ENCODE measurements at places on chromosomes 5 and 9.

GRCh38 chr5:32297181-32298058 is 15.3 kb downstream of the MTMR12 start:
- DNase-seq, result no peak

DNA sequence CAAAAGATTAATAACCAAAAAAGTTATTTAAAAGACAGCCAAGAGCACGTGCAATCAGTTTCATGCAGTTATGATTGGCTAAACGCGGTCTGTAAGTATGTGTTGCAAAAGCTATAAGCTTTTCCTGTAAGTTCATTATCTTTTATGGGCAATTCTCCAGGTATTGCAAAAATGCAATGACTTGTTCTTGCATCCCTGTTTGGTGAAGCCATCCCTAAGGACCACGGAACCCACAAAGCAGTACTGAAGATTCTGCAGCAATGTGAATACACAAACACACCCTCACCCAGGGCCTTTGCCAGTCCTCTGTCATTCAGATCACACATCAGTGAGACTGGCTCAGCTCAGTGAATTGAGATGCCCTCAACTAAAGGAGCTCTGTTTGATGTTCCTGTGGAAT is 11.4 kb downstream of the GCNT4 start:
- no peak for DNase-seq

- no peak for DNase-seq
Observed at GRCh38 chr9:136532799-136533774, 12.8 kb downstream of the NOTCH1 start.

GRCh38 chr5:132431632-132432031 is 58.9 kb downstream of the IRF1 start:
- DNase-seq, result no peak

- DNase-seq, result no peak
Observed at GRCh38 chr5:54722846-54723433, 205.4 kb downstream of the SNX18 start.

DNA sequence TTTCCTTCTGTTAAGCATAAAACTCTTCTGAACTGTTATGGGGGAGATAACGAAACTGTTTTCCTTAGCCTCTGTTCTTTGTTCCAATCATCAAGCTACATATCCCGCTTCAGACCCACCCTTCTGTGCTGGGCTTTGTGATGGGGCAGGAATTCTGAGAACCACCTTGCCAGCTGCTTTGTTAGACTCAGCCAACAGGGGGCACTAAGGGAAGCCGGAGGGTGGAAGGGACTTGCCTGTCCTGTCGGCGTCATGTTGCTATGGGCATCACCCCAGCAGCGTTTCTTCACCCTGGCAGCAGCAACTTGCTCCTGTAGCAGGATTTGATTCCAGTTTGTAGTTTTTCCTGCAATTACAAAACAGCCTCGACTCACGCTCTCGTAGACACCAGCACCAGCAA is 169.1 kb downstream of the CAAP1 start:
- peak; percentile 1 for DNase-seq

GRCh38 chr5:126849101-126849678 is 72.3 kb downstream of the LMNB1 start:
- no peak for DNase-seq

DNA sequence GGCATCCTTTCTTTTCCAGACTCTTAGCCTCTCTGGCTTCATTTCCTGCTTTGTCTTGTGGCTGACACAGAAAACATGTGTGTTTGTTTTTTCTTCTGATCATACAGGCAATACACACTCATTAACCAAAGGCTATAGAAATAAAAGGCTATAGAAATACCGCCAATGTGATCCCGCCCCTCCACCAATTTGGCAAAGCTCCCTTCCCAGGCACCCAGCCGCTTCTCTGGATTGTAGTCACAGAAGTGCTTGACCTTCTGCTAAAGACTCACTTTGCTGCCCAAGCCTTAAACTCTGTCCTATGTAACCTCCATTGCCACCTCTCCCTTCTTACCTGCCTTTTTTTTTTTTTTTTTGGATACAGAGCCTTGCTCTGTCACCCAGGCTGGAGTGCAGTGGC is 5.3 kb downstream of the TXNDC15 start:
- no peak for DNase-seq

DNA sequence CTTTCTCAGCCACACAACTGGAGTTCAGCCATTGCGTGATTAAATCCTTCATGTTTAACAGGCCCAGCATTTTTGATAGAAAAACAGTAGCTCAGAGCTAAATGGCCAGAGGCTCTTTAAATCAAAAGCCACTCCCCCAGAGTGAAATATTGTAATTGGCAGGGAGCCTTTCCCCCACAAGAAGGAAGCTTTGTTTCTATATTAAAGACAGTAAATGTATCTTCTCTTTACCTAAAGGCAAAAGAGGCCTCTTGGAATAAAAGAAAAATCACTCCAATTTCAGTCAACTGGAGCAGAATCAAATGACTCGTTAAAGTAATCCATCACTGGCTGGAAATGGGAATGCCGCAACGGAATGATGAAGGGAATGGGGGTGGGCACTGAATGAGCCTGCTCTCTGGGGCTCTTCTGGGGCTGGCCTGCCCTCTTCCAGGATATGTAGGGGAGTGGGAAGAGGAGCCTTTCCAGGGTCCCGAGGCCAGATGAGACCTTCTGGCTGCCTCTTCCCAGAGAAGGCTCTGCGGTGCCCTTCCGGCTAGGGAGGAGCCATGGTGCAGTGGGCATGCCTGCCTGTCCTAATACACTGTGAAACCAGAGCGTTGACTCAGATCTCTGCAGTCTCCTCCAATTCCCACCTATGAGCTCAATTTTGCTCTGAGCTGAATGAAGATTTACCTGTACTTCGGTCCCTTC is 45.2 kb downstream of the ANKDD1B start:
- DNase-seq, result peak; percentile 29

DNA sequence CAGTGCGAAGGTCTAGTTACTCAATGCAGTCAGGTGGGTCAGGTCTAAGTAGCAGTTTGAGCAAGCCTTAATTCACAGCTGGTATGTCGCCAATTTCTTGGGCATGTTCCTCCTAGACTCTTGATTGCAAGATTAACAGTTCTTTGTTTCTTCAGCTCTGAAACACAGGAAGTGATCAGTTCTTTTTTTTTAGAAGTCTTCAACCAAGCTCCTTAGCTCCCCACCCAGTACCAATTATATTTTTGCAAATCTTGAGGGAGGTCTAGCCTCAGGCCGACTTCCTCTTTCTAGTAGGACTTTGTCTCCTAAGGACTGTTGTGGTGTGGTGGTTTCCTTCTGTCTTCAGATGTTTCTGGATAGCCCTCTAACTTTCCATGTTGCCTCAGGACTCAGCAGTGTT is 2054.2 kb downstream of the MAT2B start:
- DNase-seq, result no peak

DNA sequence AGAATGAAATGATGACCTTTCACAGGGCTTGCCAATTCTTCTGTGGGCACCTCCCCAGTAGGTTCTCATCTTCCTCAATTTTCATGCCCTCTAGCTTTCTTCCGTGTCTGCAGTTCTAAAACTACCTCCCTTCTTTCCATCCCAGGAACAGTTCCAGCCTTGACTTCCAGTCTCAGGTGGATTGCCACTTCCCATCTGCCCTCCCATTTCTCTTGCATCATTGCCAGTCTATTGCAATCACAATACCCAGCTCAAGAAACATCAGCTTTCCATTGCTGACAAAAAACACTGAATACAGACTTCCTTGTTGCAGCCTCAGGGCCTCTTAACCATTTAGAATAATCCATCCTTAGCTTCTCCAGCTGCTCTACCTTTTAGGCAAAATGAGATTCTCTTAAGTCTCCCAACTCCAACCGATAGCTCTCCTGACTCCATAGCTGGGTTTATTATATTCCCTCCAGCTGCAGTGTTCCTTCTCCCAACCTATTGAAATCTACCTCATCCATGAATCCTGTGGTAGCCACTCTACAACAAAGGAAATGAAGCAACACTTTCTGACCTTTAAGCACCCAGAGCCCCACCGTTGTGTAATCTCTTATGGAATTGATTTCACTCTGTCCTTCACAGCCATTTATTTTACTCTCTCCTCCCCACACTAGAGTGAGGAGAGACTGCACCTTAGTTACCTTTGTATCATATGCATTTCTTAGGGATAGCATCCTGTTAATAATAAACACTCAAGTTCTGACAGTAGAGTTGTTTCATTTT is 75.6 kb upstream of the PCA3 start:
- no peak for DNase-seq

DNA sequence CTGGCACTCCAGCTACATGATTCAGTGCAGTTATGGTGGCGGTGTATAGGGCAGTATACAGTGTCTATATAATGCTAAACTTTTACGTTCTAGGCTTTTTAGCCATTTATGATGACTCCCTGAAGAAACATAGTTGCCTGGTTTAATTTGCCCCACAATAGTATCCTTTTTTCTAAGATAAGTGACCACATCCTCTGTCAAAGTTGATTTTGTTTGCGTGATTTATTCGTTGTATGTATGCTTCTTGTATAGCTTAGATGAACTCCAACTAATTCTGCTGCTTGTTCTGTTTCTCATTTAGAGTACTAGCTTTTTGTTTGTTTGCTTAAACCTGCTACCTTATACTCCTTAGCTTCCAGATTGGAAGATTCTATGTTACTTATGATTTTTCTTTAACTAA is 83.6 kb downstream of the ERMP1 start:
- DNase-seq, result no peak

DNA sequence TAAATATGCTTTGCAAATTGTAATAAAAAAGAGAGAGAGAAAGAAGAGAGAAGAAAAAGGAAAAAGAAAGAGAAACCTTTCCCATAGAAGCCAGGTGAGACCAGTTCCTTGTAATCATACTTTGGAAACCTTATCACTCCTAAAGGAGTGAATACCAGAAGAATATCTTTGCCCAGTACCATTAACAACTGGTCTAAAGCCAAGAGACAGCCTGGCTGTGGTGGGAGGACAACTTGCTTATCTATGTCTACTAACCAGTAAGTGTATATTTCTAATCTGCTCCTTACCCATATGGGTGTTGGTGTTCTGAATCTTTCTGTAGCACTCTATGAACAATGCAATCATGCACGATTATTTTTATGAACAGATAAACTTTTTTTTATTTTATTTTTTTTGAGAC is 10.5 kb upstream of the TXN start:
- no peak for DNase-seq

DNA sequence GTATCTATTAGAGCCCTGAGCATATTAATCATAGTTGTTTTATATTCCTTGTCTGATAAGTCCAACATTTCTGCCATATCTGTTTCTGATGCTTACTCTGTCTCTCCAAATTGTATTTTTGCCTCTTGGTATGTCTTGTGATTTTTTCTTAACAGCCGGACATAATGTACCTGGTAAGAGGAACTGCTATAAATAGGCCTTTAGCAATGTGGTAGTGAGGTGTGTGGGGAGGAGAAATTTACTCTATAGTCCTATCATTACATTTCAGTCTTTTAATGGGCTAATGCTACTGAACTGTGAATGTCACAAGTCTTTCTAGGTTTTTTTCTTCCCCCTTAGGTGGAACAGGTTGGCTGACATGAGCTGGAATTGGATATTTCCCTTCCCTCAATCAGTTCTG is 176.1 kb upstream of the FGF10 start:
- no peak for DNase-seq

DNA sequence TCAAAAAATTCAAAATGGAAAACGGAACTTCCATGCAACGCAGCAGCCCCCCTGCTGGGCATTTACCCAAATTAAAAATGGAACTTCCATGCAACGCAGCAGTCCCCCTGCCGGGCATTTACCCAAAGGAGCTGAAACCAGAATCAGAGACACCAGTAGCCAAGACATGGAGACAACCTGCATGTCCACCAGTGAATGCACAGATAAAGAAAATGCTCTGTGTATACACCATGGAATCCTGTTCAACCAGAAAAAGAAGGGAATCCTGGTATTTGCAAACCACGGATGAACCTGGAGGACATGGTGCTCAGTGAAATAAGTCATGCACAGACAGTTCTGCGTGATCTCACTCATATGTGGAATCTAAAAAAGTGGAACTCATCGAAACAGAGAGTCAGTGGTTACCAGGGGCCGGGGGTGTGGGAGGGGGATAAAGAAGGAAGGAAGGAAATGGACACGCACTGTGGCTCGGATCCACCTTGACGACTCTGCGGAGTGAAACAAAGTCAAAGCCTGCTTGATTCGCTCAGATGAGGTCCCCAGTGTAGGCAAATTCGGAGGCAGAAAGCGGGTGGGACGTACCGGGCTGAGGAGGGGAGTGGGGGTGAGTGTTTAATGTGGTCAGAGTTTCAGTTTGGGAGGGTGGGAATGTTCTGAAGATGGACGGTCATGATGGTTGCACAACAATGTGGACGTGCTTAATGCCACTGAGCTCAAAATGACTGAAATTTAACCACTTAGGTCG is 40.2 kb upstream of the EXOC3 start:
- no peak for DNase-seq

DNA sequence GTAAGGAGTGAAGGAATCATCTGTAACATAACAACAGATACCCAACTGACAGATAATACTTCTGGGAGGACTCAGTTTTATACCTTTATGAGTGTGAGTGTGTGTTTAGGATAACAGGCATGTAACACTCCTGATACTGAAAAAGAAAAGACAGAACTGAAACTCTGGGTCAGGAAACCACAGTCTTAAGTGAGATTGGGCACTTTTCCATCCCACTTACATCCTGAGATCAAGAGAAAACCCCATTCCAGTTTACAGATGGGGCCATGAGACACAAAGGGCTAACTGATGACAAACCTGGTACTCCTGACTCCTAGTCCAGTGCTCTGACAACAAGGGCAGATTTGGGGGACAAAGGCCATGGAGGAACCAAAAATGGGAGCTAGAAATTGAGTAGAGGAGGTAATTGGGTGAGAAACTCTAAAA is 18.0 kb downstream of the IL5 start:
- DNase-seq, result no peak

DNA sequence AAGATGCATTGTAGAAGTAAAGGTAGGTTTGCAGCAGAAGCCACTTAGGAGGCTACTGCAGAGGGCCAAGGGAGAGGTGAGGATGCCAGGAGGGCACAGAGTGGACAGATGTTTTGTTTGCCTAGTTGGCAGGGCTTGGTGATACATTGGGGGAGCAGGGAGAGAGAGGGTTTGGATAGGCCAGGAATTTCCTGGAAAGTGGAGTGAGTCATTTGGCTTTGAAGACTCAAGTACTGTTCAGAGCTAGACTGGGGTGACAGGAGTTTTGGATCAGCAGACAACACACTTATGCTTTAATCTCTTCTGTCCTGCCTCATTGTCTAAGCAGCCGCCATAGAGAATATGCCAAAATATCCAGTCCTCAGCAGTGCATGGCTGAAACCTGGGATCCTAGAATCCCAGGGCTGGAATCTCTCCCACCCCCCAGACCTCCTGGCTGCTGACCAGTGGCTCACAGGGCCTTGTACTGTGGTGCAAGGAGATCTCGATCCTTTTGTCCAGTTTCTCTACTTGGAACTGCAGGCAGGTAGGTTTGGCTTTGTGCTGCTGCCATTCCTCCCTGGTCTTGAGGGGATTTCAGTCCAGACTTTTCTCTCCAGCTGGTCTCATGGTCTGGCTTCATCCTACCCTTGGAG is 11.0 kb downstream of the TMEM268 start:
- DNase-seq, result no peak

GRCh38 chr5:160978944-160979343 is 126.9 kb upstream of the ATP10B start:
- no peak for DNase-seq

DNA sequence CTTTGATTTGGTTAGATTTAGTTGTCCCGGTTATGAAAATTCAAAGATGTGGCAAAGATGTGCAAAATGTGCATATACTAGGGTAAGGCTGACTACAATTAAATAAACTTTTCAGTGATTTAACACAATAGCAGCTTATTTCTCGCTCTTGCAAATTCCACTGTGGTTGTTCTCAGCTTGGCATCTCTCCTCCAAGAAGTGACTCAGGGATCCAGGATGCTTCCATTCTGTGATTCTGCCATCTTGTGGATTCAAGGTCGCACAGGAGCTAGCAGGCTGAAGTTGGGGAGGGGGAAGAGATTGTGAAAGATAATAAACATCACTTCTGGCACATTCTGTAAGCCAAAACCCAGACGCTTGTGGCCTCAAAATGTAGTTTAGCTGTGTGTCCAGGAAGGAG is 60.1 kb upstream of the TGFBR1 start:
- DNase-seq, result no peak
